ENCODE measurements at places on chromosomes 7 and 10. TPM values are rescaled to one million over a fixed set of nuclear protein-coding genes. Genes with fewer than 3 reads are reported as not detected.

The NRAP gene
- 610 TPM for total RNA-seq

The KIF11 gene
- total RNA-seq, result 1.4 TPM

The GPNMB gene
- total RNA-seq, result 74.4 TPM

The CYP3A7 gene
- total RNA-seq, result 2.0 TPM

The PKD1L1 gene
- total RNA-seq, result 0.98 TPM

The UBE2D1 gene
- 42.8 TPM for total RNA-seq

The DDC gene
- not detected for total RNA-seq

The OR6V1 gene
- not detected for total RNA-seq

The MAT1A gene
- total RNA-seq, result not detected

The FAS gene
- 12.2 TPM for total RNA-seq

The CALML3 gene
- total RNA-seq, result not detected

The OPALIN gene
- not detected for total RNA-seq

The TFPI2 gene
- total RNA-seq, result 5.9 TPM

The CYP17A1 gene
- total RNA-seq, result 0.47 TPM

The GHRHR gene
- not detected for total RNA-seq

The PRSS37 gene
- not detected for total RNA-seq

The STAG3 gene
- not detected for total RNA-seq

The AKR1E2 gene
- 3.2 TPM for total RNA-seq

The LEP gene
- 2.2 TPM for total RNA-seq

The AKR1C2 gene
- total RNA-seq, result 23.6 TPM

The VAX1 gene
- total RNA-seq, result not detected

The CUL2 gene
- total RNA-seq, result 17.3 TPM

The PNLIP gene
- not detected for total RNA-seq

The CAMK2B gene
- total RNA-seq, result 84.7 TPM

The PITX3 gene
- total RNA-seq, result 0.28 TPM

The TRIM4 gene
- 13.3 TPM for total RNA-seq

The FFAR4 gene
- 0.31 TPM for total RNA-seq

The CCDC172 gene
- total RNA-seq, result not detected

The CLRN3 gene
- not detected for total RNA-seq

The HOXA7 gene
- not detected for total RNA-seq

The OR2A2 gene
- not detected for total RNA-seq

The ACSM6 gene
- not detected for total RNA-seq

The KEL gene
- total RNA-seq, result 0.12 TPM

Measured in right atrium auricular region (tissue), 2 donors.